CD4-positive, CD25-positive, alpha-beta regulatory T cell (primary cell): ENCODE measurements at places on chromosomes 3 and 15. TPM values are rescaled to one million over a fixed set of nuclear protein-coding genes. Genes with fewer than 3 reads are reported as not detected.
A peak's percentile ranks its signal among the peaks of the same experiment; 100 is the strongest.

GRCh38 chr15:98800437-98801233 lies 152.3 kb downstream of the IGF1R start:
- no peak for DNase-seq
- no peak overlapping the region for H3K4me3 ChIP-seq
- peaks cover 3% of the 10 kb centered on the region for H3K4me1 ChIP-seq
- H3K27ac ChIP-seq, result no peak overlapping the region
- H3K36me3 ChIP-seq, result no peaks in the 10 kb centered on the region

Gene GPR160
- 0.37 TPM for total RNA-seq

DNA sequence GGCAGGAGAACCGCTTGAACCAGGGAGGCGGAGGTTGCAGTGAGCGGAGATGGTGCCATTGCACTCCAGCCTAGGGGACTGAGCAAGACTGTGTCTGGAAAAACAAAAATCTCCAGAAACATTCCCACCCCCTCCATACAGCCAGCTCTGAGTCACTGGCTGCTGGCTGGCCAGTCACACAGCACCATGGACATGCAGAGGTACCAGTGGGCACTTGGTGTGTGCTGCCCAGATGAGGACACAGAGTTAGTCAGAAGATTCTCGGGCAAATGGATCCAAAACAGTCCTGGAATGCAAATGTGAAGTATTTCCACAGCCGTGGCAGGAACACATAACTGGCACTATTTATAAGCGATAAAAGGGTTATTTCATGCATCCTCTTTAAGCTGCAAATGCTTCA lies 44.6 kb downstream of the BDH1 start:
- no peaks in the 10 kb centered on the region for H3K27me3 ChIP-seq
- DNase-seq, result no peak
- no peak overlapping the region for H3K4me3 ChIP-seq
- peaks cover 7% of the 10 kb centered on the region for H3K4me1 ChIP-seq
- H3K36me3 ChIP-seq, result peaks cover 11% of the 10 kb centered on the region

Gene UACA
- total RNA-seq, result not detected

Gene ENTPD3
- not detected for total RNA-seq

DNA sequence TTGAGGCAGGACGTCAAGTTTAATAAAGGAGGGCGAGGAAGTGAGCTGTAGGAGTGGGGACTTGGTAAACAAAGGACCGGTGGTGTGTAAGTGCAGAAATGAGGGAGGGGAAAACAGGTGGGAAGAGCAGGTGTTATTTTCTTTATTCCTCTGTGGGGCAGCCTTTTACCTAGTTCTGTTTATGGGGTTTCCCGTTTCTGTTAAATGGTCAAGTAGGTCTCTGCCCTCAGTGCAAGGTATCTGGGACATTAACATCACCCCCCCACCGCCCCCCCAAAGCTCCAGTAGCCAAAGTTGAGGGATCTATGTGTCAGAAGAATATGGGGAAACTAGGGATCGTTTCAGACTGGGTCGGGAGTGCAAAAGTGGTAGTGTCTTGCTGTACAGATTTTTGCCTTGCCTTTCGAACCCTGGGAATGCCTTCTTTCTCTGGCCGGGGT lies 893 bp downstream of the MGA start:
- DNase-seq, result no peak
- peaks cover 41% of the 10 kb centered on the region for H3K4me1 ChIP-seq
- H3K27me3 ChIP-seq, result peaks cover 8% of the 10 kb centered on the region
- H3K4me3 ChIP-seq, result peak overlapping the region; percentile 86

DNA sequence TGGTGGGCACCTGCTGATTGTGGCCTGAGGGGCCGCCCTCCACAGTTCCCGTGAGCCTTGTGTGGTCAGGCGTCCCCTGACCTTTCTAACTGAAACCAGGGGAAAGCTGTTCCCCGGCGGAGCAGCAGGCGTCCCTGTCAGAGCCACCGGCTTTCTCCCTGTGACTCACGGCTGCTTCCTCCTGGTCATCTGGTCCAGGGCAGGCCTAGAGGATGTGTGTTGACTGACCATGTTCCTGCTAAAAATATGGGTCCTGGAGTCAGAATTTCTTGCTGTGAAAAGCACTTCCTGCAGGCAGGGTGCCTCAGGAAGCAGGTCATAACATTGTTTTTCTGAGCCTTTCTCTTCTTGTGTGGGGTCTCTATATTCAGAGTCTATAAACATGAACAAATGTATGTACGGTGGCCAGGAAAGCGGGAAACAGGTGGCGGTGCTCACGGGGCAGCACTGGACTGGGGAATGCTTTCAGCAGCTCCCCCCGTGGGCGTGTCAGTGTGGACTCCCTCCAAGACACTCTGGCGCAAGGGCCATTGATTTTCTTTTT lies 38.4 kb upstream of the CGNL1 start:
- H3K27me3 ChIP-seq, result no peaks in the 10 kb centered on the region
- no peak overlapping the region for H3K4me3 ChIP-seq
- no peak overlapping the region for H3K27ac ChIP-seq
- no peaks in the 10 kb centered on the region for H3K4me1 ChIP-seq

GRCh38 chr3:4494895-4495264 lies 1.7 kb downstream of the ITPR1 start:
- H3K27ac ChIP-seq, result peak overlapping the region; percentile 81
- peaks cover 19% of the 10 kb centered on the region for H3K27me3 ChIP-seq
- H3K36me3 ChIP-seq, result peaks cover 3% of the 10 kb centered on the region
- H3K4me3 ChIP-seq, result peak overlapping the region; percentile 84
- DNase-seq, result no peak

Gene VILL
- total RNA-seq, result 24.0 TPM

Gene DZIP3
- 14.9 TPM for total RNA-seq

- no peaks in the 10 kb centered on the region for H3K4me1 ChIP-seq
- H3K36me3 ChIP-seq, result no peaks in the 10 kb centered on the region
- no peak overlapping the region for H3K4me3 ChIP-seq
- DNase-seq, result no peak
- H3K27me3 ChIP-seq, result no peaks in the 10 kb centered on the region
Measured at GRCh38 chr3:175447521-175447920, 588.4 kb downstream of the NAALADL2 start.

DNA sequence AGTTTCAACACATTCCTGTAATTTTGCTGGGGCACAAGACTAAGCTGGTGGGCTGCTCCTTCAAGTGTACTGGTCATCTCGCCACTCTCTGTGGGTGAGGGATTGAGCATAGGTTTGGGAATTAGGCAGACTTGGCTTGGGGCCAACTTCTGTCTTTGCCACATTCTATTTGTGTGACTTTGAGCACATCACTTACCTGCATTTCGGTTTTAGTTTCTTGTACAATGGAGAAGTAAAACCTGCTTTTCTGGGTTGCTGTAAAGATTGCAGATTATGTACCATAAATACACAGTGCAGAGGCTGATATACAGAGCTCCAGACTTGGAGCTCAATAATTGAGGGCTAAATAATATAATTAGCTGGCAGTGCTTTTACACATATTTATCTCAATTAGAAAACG lies 162.1 kb downstream of the C3orf38 start:
- no peak overlapping the region for H3K27ac ChIP-seq
- no peaks in the 10 kb centered on the region for H3K27me3 ChIP-seq

GRCh38 chr3:52162250-52162872 lies 8.1 kb upstream of the POC1A start:
- H3K27me3 ChIP-seq, result no peaks in the 10 kb centered on the region
- DNase-seq, result no peak
- H3K36me3 ChIP-seq, result no peaks in the 10 kb centered on the region
- no peaks in the 10 kb centered on the region for H3K4me1 ChIP-seq

DNA sequence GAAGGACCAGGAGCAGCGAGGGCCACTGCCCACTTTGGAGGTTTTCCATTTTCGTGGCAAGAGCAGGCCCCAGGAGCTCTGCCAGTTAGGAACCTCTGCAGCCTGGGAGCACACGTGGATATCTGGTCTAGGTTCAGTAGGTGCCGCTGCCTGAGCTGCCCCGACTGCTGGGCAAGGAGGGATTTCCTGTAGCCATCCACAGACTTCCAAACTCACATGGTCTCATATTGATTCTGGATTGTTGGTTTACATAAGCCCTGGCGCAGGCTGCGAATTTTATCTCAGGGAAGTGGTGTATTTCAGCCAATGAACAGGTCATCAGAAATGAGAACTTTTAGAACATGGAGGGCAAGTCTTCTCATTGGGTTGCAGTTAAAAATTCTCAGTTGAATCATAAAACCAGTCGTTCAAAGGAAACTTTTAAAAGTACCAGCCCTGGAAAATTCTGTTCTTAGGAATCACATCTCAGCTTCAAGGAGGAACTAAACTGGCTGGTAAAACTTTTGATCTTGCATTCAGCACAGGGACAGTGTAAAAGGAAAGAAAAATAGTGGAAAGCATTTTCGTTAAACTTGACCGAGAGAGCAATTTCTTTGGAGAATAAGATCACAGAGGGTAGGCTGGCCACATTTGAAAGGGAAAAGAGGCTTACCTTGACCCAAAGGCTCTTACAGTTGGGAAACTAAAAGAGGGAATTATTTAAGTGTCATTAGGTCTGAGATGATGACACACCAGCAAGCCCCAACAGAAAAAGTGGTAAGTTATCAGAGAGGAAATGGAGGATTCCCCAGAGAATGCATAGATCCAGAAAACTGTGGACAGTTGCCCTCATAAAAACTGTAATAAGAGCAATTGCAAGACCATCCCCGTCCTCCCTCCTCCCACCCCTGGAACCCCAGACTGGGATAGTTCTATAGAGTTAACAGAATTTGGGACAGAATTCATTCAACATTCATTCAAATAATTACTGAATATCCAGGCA lies 6.4 kb upstream of the RTP3 start:
- H3K27ac ChIP-seq, result no peak overlapping the region
- H3K4me3 ChIP-seq, result no peak overlapping the region
- DNase-seq, result no peak
- H3K4me1 ChIP-seq, result peaks cover 9% of the 10 kb centered on the region

Gene PRTG
- not detected for total RNA-seq

Gene ZNF385D
- total RNA-seq, result 2.7 TPM
